ENCODE measurements at places on chromosomes 1 and 21.

GRCh38 chr1:82395440-82395839 is 594.7 kb downstream of the ADGRL2 start:
- no peak for DNase-seq

- no peak for DNase-seq
Measured at GRCh38 chr1:113605146-113605545, 154.1 kb downstream of the PHTF1 start.

DNA sequence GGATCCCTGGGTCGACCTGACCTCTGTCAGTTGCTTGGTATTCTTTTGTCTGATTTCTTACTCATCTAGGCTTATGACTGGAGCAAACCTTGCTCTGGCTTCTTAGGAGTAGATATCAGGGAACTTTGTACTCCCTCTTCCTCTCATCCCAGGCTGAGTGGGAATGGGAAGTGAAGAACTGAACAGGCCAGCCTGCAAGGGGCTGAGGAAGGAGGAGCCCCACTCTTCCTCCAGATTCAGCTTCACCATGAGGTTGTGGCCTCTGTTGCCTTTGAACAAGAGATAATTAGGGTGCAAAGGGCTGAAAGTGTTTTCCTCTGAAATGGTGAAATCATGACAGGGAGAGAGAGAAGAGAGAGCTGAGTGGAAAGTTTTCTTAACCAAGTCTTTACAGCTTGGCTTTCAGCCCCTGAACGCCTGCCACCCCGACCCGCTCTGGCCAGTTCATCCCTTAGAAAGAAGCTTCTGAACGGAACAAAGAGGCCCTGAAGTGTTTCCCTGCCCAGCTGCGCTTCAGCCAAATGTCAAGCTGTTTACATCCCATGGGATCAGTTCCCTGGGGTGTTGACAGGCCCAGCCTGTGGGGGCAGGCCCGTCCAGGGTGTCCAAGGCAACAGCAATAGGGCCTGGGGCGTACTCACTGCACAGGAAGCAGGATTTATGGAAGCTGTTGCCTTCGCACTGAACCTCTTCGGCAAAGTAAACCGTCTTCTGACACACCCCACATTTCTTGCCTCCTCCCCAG is 11.2 kb downstream of the CSRP1 start:
- peak; percentile 95 for DNase-seq

DNA sequence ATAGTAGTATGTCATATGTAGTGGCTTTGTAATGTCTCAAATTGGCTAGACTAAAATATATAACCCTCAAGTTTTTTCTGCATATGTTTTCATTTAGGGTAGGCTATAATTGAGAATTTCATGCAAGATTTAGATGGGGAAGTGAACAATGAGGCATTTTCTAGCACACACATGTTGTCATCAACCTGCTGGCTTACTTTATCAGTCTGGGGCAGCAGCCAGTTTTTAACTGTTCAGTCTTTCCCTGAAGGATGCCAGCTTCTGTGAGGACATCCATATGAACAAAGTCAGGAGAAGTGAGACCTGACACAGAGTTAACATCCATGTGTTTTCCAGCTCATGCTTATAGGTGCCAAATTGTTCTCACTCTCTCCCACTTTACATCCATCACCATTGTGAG is 74.7 kb upstream of the OLFM3 start:
- no peak for DNase-seq

- no peak for DNase-seq
Measured at GRCh38 chr1:210743038-210743437, 390.9 kb downstream of the KCNH1 start.

DNA sequence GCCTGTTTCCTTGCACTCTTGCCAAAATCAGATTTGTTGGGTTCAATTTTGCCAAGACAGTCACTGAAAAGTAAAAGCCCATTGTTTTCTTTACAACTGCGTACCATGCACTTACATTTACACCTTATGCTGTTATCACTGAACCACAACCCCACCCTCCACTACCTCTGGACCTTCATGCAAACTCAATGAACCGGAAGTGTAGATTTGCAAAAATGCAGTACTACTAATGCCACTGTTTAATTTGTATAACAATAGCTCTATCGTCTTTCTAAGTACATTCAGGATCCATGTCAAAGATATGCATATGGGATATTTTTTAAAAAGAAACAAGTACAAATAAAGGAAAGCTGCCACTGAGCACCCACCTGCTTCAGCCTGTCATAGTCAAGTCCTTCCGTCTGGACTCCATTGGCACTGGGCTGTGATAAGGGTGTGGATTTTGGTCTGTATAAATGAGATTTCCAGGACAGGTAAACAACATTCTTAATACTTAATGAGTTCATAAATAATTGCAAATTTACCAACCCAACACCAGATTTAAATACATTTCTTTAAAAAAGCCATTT is 72.9 kb upstream of the LBR start:
- no peak for DNase-seq

DNA sequence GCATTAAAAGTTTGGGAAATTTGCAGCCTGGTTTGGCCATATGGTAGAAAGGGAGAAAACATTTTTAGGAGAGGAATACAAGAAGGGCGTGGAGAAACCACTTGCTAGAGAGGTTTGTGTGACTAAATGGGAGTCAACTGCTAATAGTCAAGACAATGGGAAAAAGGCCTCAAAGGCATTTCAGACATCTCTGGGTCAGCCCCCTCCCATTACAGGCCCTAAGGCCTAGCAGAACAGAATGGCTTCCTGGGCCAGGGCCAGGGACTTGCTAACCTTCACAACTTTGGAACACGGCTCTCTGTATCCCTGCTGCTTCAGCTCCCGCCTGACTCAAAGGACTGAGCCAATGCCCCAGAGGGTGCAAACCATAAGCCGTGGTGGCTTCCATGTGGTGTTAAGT is 752.3 kb upstream of the ADAMTS5 start:
- no peak for DNase-seq
